ENCODE measurements at places on chromosomes 3 and 15.

- DNase-seq: no peak
These were observed 103.2 kb downstream of the SST start for GRCh38 chr3:187567021-187567420.

GRCh38 chr15:99993262-99993661, 260.0 kb upstream of the LYSMD4 start:
- no peak for DNase-seq

DNA sequence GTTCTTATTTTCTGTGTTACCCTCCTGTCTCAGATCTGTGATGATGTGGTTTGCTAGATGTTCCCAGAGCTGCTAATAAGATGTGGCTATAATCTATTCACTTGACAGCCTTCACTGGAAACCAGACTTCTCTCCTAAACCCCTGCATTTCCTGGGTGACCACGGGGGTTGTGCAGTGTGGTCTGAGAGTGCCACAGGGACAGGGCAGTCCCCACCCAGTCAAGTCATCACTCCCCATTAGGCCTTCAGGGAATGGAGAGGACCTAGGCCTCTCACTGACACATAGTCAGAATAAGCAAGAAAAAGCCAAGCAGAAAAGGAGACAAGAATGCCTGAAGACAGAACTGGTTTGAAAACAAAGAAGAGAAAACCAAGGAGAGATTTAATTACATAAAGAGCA, 58.3 kb downstream of the GJD2 start:
- DNase-seq: no peak

GRCh38 chr3:100009276-100010086, 104.8 kb downstream of the FILIP1L start:
- no peak for DNase-seq

DNA sequence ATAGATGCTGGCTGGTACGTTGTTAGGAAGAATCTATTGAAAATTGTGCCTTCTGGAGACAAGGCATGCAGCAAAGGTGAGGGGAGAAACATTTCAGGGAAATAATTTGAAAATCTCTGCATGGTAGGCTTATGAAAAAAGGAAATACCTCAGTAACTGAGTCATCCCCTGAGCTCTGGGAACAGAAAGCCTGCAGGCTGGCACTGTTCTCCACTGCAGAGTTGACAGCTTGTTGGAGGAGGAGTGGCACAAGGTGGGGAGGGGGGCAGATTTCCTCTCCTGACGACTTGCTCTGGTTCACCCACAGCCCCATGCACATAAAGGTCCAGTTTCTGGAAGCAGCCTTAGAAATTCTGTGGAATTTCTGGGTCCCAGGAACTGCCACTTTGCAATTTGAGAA, 179.4 kb downstream of the ABHD5 start:
- DNase-seq: peak; percentile 27

DNA sequence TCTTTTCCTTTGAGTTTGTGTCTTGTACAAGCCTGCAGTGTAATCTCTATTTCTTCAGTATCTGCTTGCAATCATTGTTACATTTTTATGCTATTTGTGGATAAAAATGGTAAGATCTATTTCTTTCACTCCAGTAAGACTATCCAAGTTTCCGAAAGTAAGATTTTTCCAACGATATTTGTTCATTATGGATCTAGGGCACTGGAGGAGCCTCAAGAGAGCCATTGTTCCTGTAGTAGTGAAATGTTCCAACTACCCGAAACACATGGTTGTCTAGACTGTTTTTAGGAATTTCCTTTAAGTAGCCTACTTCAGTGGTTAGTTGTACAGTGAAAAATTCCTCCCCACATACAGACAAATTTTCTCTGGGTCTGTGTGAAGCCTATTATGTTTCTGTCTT, 597.4 kb downstream of the RSL24D1 start:
- no peak for DNase-seq

DNA sequence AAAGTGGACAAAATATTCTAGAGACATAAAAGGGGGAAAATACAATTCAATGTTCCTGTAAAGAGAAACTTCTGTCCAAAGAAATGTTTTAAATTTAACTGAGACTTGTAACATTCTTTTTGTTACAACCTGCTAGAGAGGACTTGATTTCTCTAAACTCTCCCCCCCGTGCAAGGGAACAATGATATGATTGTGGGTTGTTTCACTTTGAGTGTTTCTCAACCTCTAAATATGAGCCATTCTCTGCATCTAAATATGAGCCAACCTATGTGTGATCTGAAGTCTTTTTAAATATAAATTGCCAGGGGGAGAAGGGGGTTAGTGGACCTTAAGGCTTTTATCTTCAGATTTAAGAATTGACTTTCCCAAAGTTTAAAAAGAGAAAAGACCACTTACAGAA, 14.6 kb downstream of the ZNF860 start:
- no peak for DNase-seq

DNA sequence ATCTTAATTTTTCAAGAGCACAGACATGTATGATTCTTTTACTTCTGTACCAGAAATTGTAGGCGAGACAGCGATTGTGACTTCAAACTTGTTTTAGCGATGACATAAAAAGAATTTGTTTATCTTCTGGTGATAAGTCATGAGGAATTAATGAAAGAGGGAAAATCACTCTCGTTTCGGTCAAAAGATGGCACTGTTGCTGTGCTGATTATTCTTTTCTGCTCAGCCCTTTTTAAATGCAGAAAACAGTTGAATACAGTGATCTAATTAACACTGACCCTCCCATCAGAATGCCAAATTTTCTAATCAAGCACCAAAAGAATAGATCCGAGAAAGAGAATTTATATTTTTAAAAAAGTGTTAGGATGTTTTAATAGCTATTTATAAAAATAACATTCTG, 52.6 kb downstream of the NSUN3 start:
- no peak for DNase-seq

DNA sequence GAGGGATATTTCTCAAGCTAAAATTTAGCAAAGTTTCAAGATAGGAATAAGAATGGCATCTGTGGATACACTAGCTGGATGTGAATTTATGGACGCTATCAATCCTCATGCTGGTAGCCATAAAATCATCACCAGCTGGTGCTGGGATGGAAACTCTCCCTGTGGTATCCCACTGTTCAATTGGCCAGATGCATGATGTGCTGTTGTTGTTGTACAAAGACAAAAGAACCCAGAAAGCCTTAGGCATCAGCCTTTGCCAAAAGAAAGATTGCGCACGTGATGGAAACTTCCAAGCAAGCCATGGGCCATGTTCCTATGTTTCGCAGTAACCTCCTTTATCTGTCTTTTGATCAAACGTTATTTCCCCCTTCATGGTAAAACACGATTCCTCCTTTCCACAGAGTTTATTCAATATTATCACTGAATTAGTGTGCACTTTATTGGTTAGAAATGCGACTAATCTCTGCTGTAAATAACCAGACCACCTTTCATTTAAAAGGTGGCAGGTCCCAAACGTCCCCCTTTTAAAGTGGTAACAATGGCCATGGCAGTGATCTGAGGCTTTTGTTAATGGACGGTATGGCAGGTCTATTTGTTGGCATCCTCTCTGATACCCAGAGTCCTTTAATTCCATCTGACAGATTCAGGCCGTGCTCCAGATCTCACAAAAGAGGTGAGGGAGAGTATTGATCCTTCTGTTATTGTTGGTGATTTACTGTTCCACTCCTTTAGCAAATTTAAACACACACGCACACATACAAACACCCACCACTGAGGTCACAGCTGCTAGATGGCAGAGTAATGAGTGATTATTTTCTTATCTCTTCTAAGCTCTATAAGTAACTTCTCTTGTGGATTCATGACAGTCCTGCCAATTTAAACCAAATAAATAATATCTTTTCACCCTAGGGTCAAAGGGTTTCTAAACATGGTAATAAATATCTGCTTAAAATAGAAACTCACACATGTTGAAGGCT, 291.2 kb upstream of the KCNMB2 start:
- DNase-seq: no peak

DNA sequence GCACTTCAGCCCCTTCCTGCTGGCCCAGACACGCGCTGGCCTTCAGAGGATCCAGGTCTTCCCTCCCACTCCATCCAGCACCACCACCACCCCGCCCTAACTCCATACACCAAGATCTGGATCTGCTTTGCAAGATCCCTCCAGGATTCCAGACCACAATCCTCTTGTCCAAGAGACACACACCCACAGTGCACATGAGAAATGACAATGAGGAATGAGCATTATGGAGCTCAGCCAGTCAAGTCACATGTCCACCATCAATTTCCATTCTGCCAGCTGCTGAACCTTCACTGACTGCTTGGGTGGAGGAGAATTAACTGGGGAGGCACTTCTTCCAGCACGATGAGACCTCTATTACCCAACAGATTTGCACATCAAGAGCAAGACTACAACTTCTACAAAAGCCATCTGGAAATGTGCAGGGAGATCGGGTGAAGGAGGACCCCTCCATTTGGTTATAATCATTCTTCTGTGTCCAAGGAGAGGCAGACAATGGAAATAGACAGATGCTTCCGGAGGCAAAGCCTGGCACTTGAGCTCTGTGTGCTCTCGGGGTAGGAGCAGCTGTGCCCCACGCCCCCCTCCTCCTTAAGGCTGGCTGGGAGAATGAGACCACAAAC, 12.3 kb upstream of the SPATA12 start:
- no peak for DNase-seq

GRCh38 chr3:184284696-184285095, 8.9 kb downstream of the ECE2 start:
- peak; percentile 78 for DNase-seq

DNA sequence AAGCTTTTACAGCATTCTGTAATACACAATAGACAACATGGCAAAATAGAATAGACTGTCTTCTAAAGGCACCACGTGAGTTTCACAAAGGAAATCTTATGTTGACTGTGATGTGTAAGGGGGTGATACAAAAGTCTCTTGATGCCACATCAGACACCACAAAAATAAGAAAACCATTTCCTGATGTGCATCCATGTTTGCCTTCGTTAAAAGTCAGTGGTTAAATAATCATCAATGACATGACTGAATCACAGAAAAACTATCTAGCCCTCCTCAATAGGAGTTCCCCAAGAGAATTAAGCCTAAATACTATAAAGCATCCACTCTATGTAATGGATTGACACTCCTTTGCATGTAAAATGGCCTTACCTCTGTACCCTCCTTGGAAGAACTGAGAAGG, 198.6 kb upstream of the SLC2A2 start:
- no peak for DNase-seq

DNA sequence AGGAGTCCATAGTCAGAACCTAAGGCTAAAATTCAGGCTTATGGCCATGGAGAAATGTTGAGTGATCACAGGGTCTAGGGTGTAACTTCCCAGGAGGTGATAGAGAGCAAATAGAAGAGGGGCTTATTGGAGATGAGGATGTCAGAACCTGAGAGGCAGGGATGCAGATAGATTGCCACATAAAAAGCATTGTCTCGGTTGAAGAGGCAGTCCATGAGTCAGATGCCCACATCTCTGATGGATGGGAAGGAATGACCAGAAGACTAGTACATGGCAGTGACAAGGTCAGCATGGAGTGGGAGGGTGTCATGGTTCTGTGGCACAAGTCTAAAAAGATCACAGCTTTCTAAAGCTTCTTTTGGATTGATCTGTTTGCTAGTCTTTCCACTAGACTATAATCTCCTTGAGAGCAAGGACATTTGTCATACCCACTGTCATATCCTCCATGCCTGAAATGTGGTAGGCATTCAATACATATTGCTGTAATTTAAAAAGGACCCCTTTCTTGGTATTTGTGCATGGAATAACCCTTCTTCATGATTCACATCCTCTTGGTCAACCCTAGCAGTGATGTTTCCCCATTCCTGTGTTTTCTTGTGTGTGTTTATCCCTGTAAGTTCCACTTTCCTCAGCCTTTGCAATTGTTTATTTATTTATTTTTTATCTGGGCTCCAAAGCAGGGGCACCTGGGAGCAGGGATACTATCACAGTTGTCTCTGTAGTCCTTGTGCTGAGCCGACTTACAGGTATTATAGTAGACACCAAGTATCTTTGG, 613.4 kb upstream of the CFAP20DC start:
- DNase-seq: no peak

DNA sequence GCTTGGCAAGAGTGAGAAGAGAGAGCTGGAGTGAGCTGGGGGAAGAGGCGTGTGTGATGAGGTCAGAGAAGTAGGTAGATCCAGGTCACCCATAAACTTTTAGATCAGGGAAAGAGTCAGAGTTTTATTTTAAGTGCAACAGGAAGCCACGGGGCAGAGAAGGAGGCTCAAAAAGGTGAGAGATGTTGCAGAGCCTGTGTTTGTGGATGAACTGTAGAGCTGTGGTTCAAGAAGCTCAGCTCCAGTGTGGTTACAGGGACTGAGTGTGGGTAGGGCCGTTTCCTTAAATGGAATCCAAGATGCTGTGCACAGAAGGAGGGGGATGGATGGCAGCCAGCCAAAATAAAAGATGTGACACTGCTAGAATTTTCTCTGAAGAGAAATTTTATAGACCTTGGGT, 337.2 kb downstream of the SATB1 start:
- DNase-seq: no peak

DNA sequence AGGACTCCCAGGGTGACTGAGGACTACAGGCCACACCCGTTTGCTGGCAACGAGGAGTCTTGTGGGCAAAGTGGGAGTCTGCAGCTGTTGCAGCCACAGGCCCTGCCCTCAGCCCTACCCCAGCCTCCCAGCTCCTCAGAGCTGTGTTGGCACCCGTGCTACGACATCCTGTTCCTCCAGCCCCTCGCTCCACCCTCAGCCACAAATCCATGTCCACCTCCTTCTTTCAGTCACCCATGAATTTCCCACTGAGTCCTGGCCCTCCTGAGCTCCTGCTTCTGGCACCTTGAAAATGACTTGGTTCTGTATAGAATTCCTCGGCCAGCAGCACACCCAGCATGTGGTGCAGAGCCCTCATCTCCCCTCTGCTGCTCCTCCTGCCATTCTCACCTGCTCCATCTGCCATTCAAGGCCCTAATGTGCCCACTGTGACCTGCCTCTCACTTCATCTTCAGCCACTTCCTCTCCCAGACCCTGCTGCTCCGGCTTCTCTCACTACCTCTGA, 20.9 kb upstream of the VILL start:
- DNase-seq: no peak

GRCh38 chr3:107753494-107753893, 230.7 kb downstream of the BBX start:
- peak; percentile 57 for DNase-seq

- no peak for DNase-seq
These were observed 26.3 kb downstream of the DPH6 start for GRCh38 chr15:35519541-35520149.

- DNase-seq: no peak
These were observed 466.3 kb downstream of the NAALADL2 start for GRCh38 chr3:175325440-175325839.

GRCh38 chr3:175335229-175335628, 476.1 kb downstream of the NAALADL2 start:
- no peak for DNase-seq

All from ecto neural progenitor cell (in vitro differentiated cells).